ENCODE measurements at places on chromosomes 2 and 18.

DNA sequence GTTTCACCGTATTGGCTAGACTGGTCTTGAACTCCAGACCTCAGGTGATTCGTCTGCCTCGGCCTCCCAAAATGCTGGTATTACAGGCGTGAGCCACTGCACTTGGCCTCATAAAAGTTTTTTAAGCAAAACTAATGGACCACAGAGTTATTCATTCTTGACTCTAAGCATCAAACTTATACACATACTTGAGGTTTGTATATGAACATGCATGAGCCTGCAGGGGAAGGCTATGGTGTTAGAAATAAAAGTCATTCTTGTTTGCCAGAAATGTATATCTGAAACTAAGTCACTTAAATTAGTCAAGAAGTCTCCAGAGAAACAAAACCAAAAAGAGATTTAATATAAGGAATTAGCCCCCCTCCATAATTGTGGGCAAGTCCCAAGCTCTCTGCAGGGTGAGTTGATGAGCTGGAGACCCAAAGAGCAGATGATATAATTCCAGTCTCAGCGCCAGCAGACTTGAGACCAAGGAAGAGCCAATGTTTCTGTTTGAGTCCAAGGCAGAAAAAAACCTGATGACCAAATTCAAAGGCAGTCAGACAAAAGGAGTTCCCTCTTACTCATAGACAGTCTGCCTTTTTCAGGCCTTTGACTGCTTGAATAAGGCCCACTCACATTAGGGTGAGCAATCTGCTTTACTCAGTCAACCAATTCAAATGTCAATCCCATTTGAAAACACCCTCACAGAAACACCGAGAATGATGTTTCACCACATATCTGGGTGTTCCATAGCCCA is 69.0 kb upstream of the DSG1 start:
- no peak for DNase-seq

GRCh38 chr2:85611217-85611704 is 605 bp downstream of the C2orf68 start:
- DNase-seq: no peak

- DNase-seq: no peak
Measured at GRCh38 chr2:39099870-39100728, 20.8 kb downstream of the SOS1 start.

DNA sequence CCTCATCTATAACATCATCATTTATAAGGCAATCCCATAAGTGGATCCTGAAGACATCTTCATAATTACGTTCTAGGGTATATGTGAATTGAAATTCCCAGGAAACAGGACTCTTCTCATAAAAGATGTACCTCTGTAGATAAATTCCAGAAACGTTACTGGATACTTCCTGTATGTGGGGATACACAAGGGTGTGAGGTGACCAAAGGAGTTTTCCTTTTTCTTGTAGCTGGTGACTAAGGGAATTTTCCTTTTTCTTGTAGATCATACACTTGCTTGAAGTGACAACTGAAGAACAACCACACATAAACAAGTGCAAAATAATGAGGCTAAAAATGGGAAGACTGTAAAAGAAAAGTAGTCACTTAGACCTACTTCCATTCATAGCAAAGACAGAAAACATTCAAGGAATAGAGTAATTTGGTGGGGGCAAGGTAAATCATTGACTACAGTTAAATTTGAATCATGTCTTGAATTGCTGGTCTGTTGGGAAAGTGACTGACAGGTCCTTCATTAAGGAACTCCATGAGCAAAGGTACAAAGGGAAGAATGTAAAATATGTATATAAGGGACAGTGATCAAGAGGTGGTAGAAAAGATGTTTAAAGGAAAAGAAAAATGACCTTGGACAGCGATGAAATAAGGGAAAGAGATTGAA is 53.2 kb upstream of the UBE2E3 start:
- DNase-seq: no peak

DNA sequence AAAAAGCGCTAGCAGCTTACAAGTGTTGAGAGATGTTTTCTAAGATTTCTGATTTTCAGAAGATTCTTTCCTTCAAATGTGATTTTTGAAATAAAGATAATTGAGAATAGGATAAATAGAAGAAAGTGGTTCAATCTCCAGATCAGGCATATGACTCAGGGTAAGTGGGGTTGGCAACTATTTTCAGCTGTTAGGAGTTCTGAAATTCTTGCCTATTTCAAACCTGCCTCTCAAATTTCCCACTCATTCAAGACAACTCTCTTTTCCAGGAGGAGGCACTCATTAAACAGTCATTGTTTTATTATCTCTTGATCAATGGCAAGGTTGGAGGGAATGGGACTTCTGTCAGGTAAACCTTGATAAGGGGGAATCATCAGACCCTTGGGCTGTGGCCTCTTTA is 138.9 kb downstream of the HNMT start:
- no peak for DNase-seq

DNA sequence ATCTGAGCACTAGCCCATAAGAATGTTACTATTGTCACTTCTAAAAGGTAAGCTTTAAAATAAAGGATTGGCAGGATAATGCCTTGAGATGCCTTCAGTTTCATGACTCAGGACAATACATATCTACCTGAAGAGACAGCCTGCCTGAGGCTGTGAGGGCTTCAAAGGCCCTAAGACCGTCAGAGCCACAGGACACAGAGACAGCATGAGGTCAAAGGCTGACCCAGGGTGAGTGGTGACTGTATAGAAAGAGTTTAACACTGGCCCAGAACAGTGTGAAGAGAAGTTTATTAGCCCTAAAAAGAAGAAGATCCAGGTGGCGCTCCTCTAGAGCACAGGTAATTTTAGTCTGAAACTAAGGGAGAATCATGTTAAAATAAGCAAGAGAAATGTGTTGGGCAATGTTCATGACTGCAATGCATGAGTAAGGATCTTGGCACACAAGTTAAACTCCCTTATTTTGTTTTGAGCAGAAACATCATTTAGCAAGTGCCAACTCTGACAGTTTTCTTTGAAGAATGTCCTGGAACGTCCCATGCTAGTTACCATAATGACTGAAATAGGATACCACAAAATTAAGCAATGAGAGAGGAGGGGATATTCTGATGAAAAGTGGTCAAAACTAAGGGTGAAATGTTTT is 78.1 kb upstream of the FAM110C start:
- DNase-seq: no peak

- no peak for DNase-seq
Measured at GRCh38 chr2:65024149-65024829, 31.9 kb upstream of the CEP68 start.

GRCh38 chr18:57762686-57763085 is 40.4 kb downstream of the ATP8B1 start:
- DNase-seq: no peak

DNA sequence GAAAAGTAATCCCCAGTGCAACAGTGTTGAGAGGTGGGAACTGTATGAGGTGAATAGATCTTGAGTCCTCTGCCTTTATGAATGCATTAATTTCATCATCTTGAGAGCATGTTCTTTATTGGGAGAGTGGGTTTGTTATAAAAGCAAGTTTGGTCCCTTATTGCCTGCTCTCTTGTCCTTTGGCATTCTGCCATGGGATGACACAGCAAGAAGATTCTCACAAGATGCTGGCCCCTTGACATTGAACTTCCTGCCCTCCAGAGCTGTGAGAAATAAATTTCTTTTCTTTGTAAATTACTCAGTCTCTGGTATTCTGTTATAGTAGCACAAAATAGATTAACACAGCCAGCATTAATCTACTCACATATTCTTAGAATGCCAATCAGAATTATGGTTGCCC is 108.6 kb downstream of the EHBP1 start:
- peak; percentile 24 for DNase-seq

- no peak for DNase-seq
Measured at GRCh38 chr2:34731292-34731691, 1132.2 kb upstream of the FAM98A start.

DNA sequence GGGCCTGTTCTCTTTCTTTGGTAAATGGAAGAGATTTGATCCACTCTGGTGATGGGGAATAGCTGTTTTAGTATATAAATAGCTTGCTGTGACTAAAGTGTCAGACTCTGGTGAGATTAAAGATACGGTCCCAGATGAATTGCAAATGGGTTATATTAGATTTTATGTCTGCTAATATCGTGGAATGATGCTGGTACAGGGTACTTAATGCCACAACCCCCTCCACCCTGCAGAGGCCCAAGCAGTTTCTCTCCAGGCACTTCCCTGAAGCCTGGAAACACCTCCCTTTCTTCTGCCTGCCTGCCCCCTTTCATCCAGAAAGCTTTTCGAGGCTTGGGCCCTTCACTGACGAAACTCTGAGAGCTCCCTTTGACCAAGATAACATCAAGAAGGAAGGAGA is 21.4 kb upstream of the RFX8 start:
- DNase-seq: no peak

GRCh38 chr2:137383391-137383790 is 580.9 kb upstream of the HNMT start:
- peak; percentile 27 for DNase-seq

DNA sequence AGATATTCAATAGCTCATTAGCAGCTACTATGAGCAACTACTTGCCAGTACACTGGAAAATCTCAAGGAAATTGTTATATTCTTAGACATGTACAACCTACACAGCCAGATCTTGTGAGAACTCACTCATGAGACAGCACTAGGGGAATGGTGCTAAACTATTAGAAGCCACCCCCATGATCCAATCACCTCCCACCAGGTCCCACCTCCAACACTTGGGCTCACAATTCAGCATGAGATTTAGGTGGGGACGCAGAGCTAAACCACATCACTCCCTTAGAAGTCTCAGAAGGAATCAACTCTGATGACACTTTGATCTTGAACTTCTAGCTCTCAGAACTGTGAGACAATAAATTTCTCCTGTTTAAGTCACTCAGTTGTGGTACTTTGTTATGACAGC is 418.3 kb upstream of the SPHKAP start:
- DNase-seq: peak; percentile 17

- no peak for DNase-seq
Measured at GRCh38 chr2:46029332-46029811, 267.8 kb upstream of the EPAS1 start.

GRCh38 chr2:186558512-186559276 is 31.2 kb upstream of the ITGAV start:
- DNase-seq: no peak

GRCh38 chr2:193885419-193885818 is 1690.7 kb upstream of the TMEFF2 start:
- no peak for DNase-seq

GRCh38 chr2:238699307-238700116 is 148.4 kb upstream of the TWIST2 start:
- no peak for DNase-seq

GRCh38 chr2:36792951-36793350 is 96.4 kb downstream of the VIT start:
- peak; percentile 82 for DNase-seq

- DNase-seq: no peak
Measured at GRCh38 chr2:184030989-184031388, 567.3 kb upstream of the ZNF804A start.

GRCh38 chr2:12192762-12193161 is 446.3 kb downstream of the LPIN1 start:
- no peak for DNase-seq

Measured in Jurkat, Clone E6-1 (cell line).